ENCODE measurements at places on chromosomes 7 and 10. TPM values are rescaled to one million over a fixed set of nuclear protein-coding genes. Genes with fewer than 3 reads are reported as not detected.

DNA sequence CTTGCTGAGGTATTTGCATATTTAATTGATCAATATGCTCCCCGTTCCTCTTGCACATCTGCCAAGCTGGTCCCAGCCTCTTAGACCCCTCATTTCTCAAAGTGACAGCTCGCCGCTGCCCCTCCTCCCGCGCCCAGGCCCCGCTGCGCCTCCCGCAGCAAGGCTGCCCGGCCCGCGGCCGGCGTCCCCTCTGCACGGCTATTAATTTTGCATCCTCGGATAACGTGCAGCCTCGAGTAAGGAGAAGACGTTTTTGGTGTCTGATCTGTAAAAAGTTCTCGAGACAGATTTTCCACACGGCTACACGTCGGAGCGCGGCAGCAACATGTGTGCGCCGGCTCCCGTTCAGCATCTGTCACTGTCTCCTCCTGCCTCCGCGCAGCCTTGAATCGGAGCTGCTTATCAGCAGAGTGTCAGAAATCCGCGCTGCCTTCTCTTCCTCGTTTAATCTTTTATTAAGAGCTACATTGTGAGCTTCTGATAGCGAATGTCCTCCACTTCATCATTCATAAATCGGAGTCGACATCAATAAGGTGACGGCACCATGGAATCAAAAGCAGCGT is 65.3 kb downstream of the EBF3 start:
- DNase-seq: no peak

DNA sequence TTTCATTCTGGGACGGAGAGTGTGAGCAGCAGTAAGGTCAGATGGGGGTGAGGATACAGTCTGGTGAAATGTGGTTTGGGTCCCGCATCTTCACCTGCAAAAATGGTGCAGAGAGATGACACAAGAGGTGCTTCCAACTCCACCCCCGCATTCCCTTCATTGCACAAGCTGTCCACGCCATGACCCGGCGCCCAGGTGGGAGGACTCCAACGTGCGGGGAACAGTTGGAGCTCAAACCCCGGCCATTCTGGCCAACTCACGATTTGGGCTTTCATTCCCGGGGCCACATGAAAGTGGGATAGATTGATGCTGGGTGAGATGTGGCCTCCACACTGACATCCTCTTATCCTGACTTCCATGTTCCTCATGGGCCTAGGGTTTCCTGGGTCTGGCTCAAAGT is 34.6 kb upstream of the ZNF273 start:
- peak; percentile 11 for DNase-seq

- peak; percentile 22 for DNase-seq
Observed at GRCh38 chr7:33904681-33905388, 504 bp upstream of the BMPER start.

- no peak for DNase-seq
Observed at GRCh38 chr10:112082120-112082519, 101.4 kb downstream of the GPAM start.

GRCh38 chr10:33506838-33507661 is 172.6 kb upstream of the NRP1 start:
- DNase-seq: no peak

DNA sequence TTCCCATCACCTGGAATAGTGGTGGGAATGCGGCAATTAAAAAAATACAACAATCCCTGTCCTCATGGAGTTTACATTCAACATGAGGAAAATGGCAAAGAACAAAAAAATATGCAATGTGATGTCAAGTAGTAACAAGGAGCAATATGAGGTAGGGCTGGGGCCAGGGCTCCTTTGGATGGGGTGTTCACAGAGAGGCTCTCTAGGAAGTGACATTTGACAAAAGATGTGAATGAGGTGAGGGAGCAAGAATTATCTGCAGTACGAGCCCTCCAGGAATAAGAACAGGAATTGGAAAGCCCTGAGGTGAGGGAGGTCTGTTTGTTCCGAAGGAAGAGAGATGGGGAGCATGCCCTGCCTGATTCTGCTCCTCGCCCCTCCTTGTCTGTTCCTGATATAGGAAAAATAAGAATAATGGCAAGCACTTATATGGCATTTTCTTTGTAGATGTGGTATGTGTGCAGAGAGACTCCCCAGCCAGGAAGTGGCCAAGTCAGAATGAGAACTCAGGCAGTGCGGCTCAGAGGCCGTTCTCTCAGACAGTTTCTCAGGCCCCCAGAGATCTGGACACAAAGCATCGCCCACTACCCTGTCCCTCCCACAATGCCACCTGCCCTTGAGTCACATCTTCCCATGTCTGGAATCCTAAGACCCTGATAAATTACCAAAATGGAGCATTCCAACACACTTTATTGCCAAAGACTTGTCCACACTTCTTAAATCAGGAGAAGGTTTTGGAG is 105.6 kb downstream of the APBB1IP start:
- peak; percentile 45 for DNase-seq

GRCh38 chr7:80588591-80588990 is 49.9 kb upstream of the CD36 start:
- DNase-seq: no peak

- DNase-seq: no peak
Observed at GRCh38 chr10:88116481-88116880, 253.1 kb downstream of the PTEN start.

- DNase-seq: no peak
Observed at GRCh38 chr7:47040795-47041347, 541.0 kb downstream of the TNS3 start.

GRCh38 chr10:46228563-46229071 is 58.2 kb upstream of the ANTXRL start:
- peak; percentile 70 for DNase-seq

The FBXL13 gene
- total RNA-seq: 0.13 TPM

The TRIM50 gene
- not detected for total RNA-seq

- no peak for DNase-seq
Observed at GRCh38 chr10:121910673-121911420, 17.0 kb downstream of the ATE1 start.

The RELN gene
- total RNA-seq: not detected

DNA sequence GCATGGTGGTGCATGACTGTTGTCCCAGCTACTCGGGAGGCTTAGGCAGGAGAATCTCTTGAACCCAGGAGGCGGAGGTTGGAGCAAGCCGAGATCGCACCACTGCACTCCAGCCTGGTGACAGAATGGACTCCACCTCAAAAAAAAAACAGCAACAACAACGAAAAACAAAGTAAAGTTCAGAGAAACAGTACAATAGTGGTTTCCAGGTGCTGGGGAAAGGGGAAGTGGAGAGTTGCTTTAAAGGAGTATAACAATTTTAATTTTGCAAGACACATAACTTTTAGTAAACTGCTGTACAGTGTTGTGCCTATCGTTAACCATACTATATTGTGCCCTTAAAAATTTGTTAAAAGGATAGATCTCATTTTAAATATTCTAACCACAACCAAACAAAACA is 662.7 kb upstream of the POT1 start:
- no peak for DNase-seq

The TUBB8 gene
- not detected for total RNA-seq

The FXYD4 gene
- total RNA-seq: not detected

DNA sequence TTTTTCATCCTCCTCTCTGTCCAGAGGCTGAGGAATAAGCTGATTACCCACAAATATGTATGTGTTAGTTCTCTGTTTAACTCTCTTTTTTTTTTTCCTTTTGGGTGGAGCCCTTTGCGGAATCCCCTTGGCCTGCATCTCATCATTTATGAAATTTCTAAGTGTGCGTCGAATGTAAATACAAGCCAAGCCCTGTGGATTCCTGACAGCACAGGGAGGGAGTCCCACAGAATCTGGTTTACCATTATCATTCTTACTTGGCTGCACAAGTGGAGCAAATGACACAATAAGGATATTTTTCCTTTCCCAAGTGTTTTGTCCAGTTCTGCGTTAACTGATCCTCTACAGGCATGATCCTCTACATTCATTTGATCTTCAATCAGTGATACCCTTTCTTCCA is 11.4 kb downstream of the STK31 start:
- no peak for DNase-seq

- no peak for DNase-seq
Observed at GRCh38 chr10:43872644-43873043, 224.0 kb upstream of the ZNF32 start.

The TFR2 gene
- 14.5 TPM for total RNA-seq

GRCh38 chr7:92837000-92837749 is 802 bp upstream of the CDK6 start:
- DNase-seq: no peak

DNA sequence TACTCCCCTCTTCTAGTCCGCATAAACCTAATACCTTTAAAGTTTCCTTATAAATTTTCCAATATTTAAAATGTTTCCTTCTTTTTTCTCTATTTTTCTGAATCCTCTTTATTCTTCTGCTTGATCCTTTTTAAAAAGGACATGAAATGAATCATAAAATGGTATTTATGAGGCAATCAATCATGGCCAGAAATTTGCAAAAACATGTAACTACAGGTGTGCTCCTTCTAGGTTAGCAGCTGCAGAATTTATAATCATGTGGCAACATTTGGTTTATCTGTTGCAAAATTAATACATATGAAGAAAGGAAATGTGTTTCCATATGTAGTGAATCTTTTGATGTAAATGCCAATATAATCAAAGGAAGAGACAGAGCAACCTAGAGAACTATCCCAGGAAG is 1008.5 kb downstream of the ANKRD7 start:
- DNase-seq: no peak

DNA sequence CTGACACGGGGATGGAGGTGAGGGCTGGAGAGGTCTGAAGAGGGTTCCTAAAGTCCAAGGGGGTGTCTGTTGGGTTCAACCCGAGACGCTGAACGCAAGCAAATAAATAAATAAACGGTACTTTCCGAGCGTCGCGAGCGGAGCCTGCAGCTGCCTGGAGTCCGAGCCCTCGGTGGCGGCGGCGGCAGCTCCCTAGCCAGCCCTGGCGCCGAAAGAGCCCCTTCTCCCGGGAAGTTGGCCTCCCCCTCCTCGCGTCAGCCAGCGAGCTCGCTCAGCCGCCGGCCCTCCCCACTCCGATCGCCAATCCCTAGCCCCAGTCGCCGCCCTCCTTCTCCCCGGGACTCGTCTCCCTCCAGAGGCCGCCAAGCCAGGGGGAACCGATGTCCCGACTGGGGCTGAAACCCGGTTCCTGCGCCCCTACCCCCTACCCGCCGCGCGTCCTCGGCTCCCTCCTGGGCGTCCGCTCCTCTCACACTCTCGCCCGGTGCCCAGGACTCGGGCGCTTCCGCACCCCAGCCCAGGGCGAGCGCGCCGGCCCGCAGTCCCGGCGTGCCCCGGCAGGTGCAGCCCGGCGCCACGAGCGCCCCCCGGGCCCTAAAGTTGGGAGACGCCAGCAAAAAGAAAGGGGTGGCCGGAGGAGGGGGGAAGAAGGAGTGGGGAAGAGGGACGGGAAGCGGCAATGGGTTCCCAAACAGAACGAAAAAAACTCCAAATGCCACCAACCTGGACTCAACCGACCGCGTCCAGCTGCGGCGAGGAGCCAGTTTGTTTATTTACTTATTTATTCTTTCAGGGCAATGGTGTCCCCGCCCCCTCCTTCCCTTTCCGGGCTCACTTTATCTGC is at the start of gene GFRA1:
Gene GFRA1 (minus strand): TSS at position 767 of the 844 bp plus-strand sequence. CDS start 1,177 bp downstream, outside the sequence.
- DNase-seq: no peak

DNA sequence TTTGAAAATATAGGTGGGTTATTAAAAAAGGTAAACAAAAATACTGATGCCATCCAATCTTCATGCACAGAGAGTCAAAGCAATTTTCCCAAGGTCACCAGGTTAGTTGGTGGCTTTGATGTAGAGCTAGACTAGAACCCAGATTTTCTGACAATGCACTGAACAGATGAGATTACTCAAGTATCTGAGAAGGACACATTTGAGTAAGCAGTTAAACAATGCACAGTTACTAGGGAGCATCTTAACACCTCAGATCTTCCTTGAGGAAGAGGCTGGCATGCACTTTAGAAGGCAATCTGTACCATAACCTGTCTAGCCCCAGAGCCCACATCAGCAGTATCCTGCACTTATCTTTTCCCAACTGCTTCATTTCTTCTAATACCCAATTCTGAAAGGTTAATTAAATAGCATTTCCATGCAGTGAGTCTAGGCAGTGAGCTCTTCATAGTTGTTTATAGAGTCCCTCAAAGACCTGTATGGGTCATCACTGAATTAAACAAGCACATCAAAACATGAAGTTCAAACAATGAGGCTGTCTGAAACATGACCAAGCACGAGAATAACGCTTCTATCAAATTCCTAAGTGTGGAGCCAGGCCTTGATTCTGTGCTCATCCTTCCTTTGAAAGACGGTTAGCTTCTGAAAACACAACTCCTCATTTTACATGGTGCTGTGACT is 38.2 kb upstream of the ANK3 start:
- no peak for DNase-seq

DNA sequence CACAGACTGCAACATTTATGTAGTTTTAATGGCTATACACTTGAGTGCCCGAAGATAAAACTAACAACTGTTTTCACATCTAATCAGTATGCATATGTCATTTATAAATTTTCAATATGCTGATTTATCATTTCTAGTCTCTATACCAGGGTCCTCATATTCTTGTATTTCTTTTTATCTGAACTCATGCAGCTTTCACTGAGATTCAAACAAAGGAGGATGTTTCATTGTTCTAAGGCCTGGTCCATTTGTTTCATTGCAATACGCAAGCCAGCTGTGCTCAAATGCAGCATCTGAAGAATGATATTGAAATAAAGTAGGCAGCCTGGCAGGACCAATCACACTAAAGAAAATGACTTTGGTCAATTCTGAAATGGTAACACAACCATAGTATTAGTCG is 31.7 kb downstream of the MAGI2 start:
- no peak for DNase-seq

All from activated CD8-positive, alpha-beta T cell treated with anti-CD3 and anti-CD28 coated beads, Interleukin-2, amount 10 ng/mL, durations not matched to agents 7 days and 5 days (primary cell).